Neural progenitor cell (in vitro differentiated cells): ENCODE measurements at places on chromosomes 6 and 20. TPM values are rescaled to one million over a fixed set of nuclear protein-coding genes. Genes with fewer than 3 reads are reported as not detected.

Gene IL17F
- total RNA-seq, result not detected in 2 replicates

Gene JPH2
- not detected in 2 replicates for total RNA-seq

Gene ARG1
- not detected in 2 replicates for total RNA-seq

Gene PROCR
- total RNA-seq, result 3.1 and 4.6 TPM in 2 replicates
